NCI-H526 treated with DMSO at 0.1 percent for 48 hours (cell line): ENCODE measurements at places on chromosomes 11 and 22.

DNA sequence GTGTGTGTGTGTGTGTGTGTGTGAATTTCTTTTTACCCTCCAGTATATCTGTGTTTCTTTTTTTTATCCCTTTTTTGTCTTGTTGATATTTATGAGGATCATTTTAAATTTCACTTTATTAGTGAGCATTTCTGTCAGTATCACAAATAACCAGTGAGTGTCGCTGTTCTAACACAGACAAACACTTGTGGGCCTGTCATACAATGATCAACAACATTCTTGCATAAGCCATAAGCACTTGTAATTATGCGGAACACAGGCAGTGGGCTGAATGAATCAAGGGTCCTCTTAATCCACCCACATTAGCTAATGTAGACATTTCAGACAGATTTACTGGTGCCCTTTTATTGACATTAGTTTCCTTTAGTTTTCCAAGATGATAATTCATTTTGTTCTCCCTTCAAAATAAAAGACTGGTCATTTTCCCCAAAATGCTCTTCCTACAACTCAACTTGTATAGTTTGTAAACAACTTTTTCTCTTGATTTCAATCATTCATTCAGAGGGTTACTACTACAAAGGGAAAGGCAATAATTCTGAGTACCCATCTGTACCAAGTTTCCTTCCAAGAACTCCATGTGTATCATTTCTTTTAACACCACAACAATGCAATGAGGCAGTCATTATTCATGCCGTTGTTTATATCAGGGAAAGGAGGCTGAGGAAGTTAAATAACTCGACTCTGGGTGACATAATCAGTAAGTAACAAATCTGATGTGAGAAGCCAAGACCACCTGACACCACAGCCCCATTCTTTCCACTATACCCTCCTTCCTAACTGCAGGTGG is 34.5 kb upstream of the ANO3 start:
- peak; percentile 67 for DNase-seq

DNA sequence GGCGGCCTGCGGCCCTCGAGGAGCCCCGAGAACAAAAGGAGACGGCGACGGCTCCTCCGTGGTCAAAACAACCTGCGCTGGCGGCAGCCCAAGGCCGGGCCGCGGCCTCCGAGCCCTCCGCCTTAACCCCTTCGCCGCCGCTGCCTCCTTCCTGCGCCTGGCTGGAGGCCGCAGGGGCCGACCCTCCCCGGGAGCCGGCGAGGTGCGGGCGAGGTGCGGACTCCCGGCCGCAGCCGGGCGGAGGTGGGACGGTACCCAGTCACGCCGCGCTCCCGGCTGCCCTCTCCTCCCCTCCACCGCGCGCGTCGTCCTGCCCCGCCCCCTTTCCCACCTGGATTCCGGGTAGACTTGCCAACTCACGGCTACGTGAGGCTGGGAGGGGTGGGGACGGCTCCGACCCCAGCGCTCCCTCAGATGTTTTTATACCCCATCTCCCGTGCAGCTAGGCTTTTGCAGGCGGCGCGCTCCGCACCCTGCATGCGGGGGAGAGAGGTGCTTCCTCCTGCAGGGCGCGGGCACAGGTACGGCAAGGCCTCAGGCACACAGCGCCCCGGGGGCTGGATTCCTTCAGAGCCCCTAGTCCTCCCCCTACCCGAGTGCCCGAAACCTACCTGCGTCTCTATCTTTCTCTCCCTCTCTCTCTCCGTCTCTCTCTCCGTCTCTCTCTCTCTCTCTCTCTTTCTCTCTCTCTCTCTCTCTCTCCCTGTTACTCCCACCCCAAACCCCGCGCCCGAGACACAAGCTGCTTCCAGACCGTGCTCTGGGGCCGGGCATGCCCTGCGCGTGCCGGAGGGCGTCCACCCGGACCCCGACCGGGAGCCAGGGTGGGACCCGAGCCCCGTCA is 2.0 kb downstream of the PDGFB start:
- peak; percentile 31 for DNase-seq

DNA sequence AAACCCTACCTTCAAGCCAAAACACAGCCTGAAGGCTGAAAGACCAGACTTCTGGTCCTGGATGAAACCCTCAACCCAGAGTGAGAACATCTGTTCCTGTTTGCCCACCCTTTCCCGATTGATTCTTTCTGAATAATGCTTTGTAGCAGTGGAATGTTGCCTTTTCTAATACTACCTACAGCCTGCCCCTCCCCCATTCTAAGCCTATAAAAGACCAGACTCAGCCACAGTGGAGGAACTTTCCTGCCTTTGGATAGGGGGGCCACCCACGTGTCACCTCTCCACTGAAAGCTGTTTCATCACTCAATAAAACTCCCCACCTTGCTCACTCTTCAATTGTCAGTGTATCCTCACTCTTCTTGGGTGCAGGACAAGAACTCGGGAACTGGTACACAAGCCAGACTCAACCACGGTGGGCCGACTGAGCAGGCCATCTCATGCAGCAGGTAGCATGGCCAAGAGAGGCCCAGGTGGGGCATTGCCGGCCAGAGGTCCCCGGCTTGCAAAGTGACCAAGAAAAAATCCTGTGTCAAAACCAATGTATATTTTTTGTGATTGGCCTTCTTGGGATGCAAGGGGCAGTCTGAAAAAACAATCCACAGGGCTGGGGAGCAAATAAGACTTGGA is 6.6 kb upstream of the APOL6 start:
- no peak for DNase-seq

GRCh38 chr11:85595285-85595884 is 31.8 kb downstream of the DLG2 start:
- DNase-seq: peak; percentile 61

- no peak for DNase-seq
Measured at GRCh38 chr11:78790784-78791183, 216.1 kb upstream of the NARS2 start.

DNA sequence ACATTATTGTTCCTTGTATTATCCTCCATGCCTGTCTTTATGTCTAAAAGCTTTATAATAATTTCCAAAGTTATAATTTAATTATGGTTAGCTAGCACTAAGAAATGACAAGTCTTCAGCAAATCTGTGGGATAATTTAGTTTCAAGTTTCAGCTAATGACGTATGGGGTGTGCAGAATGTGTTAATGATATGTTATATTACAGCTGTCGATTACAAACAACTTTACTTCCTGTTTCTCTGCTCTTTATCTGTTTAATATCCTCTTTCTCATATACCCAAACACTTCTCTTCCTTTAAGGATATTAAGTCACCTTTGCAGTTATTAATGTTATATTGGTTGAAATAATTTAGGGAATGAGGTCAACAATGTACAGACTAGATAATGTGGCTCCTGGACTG is 161.8 kb downstream of the CASP12 start:
- DNase-seq: no peak

DNA sequence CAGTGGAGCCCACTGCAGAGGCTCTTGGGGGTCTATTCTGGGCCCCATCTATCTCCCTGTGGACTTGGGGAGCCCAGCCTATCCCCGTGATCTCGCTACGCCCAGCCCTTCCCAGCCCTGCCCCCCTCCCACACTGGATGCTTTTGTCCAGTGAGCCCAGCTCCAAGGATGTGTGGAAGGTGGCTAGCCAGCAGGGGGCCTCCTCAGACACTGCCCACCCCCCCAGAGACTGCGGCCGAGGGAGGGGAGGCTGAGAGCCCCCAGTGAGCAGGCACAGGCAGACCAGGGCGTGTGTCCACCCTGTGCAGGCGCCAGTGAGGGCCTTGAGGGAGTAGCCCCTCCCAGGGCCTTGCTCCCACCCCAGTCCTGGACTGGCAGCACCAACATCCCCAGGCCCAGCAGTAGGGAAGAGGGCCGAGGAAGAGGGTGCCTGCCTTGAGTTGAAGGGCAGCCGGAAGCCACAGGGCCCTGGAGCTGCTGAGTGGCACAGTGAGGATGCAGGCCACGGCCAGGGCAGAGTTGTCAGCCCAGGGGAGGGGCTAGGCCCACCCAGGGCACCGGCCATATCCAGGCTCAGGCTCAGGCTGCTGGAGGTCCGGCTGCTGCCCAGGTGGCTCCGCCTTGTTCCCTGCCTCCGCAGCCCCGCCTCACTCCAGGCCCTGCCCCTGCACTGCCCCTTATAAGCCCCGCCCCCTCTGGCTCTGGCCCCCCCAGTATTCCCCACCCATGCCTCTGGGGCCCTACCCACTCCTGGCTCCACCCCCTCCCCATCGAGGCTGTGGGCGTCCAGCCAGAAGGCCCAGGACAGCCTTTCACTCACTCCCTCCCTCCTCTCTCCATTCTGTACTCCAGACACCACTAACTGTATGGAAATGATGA is 28.0 kb downstream of the MOB2 start:
- DNase-seq: peak; percentile 91

DNA sequence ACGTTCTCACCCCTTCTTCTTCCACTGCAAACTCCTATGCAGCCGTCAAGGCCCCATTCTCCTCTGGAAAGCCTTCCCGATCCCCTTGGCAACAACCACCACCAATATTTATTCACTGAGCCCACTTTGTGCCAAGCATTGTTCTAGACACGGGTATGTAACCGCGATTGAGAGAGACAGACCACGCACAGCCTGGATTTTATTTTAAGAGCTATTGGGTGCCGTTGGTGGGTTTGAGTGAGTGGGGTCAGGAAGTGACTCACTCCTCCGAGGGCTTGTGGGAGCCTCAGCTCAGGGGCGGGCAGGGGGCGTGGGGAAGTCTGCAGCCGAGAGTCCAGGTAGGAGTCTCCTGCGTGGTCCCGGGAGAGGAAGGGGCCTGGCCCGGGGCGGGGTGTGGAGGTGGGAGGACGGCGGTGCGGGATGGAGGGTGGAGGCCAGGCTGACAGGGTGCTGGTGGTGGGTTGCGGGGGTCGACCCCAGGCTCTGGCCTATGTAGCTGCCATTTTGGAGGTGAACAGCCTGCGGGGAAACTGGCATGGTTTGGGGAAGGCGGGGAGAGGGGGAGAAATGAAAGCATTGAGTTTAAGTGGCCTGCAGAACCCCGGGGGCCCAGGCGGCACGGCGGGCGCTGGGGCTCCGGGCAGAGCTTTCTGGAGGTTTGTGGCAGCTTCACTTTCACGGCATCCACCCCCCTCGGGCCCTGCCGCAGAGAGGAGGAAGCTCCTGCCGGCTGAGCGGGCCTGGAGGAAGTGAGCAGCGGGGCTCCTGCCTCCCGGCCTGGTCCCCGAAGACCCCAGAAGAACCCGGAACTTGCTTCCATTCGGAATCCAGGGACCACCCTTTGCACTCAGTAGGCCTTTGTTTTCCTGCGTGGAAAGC is 547 bp downstream of the PARVG start:
- DNase-seq: no peak

- DNase-seq: no peak
Measured at GRCh38 chr22:22431271-22432220, 77.0 kb downstream of the ZNF280B start.

- no peak for DNase-seq
Measured at GRCh38 chr11:10322401-10322800, 17.5 kb downstream of the ADM start.

- DNase-seq: no peak
Measured at GRCh38 chr22:17228725-17229126, 9.5 kb upstream of the ADA2 start.

DNA sequence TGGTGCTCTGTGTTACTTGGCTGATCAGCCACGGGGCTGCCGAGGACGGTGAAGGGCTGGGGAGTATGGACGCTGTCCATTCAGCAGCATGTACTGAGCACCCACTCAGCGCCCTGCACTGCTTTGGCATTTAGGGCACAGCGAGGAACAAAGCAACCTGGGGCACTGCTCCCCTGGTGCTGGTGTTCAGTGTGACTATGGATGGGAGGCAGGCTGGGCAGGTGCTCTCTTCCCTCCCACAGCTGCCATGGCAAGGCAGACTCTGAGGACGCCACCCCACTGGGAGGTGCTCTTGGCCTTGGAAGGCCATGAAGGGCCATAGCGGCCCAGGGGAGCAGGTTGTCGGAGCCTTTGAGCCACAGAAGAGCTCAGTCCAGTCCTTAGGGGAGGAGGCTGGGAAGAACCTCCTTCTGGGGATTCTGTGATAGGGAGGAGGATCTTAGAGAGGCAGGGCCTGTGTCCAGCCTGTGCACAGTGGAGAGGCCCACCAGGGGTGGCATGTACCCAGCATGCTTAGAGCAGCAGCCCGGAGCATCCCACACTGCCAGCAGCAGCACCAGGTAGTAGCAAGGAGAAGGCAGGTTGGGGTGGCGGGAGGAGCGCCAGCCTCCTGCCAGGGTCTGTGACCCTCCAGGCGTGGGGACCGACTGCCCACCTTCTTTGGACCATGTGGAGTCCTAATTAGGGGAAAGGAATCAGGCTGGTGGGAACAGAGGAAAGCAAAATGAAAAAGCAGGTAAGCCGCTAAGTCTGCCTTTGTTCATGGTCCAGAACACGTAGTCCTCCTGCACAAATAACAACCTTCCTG is 141.8 kb downstream of the MPPED1 start:
- no peak for DNase-seq

- no peak for DNase-seq
Measured at GRCh38 chr22:35229865-35230264, 27.4 kb upstream of the HMGXB4 start.

GRCh38 chr11:133919330-133920108 is 37.2 kb downstream of the IGSF9B start:
- DNase-seq: no peak

DNA sequence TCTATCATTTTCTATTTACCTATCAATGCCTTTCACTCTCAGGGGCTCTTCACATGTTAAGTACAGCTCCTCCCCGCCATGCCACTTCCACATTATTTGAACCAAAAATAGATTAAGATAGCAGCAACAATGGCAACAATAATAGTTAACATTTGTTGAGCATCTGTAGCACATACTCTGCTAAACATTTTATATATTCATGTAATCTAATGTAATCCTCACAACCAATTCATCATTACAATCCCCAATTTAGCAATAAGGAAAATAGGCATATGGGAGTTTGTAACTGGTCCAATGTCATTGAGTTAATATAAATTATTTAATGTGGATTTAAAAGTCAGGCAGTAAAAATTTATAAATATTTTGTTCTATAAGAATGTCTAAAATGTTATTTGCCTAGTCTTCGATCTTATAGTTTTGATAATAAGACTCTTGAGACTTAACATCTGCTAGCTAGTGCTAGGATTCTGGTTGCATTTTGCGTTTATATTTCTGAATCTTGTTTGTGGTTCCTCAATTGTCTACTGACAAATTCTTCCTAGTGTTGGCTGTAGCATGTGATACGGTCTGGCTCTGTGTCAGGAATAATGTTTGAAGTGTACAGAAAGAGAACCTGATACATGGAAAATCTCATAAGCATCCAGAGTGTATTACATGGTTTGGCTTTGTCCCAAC is 621.5 kb upstream of the LUZP2 start:
- no peak for DNase-seq

- no peak for DNase-seq
Measured at GRCh38 chr11:79691445-79691844, 250.6 kb upstream of the TENM4 start.

GRCh38 chr22:46843821-46844255 is 81.4 kb downstream of the TBC1D22A start:
- no peak for DNase-seq

DNA sequence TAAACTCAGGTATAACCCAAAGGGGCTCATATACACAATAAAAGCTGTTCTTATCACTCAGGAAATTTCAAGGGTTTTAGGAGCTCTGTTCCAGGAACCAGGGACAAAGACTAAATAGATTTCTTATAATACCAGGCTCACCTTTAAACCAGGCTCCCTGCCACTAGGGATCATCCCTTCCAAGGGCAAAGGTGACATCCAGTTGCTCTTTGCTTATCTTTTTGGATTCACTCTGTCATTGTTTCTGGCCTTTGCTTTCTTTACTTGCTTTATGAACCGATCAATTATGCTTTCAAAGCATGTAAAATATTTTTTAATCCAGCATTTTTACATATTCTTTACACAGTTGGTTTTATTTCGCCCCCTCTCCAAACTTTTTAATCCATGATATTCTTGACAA is 321.7 kb upstream of the SYN3 start:
- DNase-seq: no peak

- no peak for DNase-seq
Measured at GRCh38 chr11:15720460-15720859, 605.7 kb downstream of the INSC start.

GRCh38 chr22:46737976-46738646 is at the start of gene CERK:
Gene CERK (minus strand): TSS chr22:46738252. CDS start chr22:46738148, 104 bp downstream.
- DNase-seq: peak; percentile 13
